Stimulated activated CD4-positive, alpha-beta T cell treated with anti-CD3 and anti-CD28 coated beads, Interleukin-15, amount 100 ng/mL, for 1 hour (primary cell): ENCODE measurements at places on chromosomes 16 and 17.

- peak; percentile 82 for DNase-seq
These were observed 1.7 kb downstream of the ATP2A1 start for GRCh38 chr16:28879841-28880588.

GRCh38 chr16:88480829-88481228, 27.7 kb downstream of the ZFPM1 start:
- DNase-seq: no peak

- no peak for DNase-seq
These were observed 671.2 kb downstream of the CDH8 start for GRCh38 chr16:61364990-61365389.

- peak; percentile 37 for DNase-seq
These were observed 2.5 kb upstream of the RAB11FIP4 start for GRCh38 chr17:31388770-31389656.

GRCh38 chr17:32958418-32958817, 30.5 kb downstream of the TMEM98 start:
- DNase-seq: no peak

DNA sequence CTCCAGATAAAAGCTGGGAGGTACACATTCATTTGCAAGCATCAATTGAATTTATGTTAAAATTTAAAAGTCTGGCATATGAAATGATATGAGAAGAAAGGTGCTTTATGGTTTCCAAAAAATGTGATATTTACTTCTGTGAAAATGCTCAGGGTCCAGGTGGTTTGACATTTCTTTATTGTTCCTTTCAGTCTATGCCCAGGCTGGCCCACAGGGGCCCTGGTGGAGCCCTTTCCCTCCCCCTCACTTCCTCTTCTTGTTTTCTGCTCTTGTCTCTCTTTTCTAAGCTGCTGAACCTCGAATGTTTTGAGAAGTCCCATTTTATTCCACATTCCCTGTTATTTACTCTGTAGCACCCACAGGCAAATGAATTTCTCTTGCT, 127.8 kb downstream of the HS3ST3B1 start:
- DNase-seq: no peak

DNA sequence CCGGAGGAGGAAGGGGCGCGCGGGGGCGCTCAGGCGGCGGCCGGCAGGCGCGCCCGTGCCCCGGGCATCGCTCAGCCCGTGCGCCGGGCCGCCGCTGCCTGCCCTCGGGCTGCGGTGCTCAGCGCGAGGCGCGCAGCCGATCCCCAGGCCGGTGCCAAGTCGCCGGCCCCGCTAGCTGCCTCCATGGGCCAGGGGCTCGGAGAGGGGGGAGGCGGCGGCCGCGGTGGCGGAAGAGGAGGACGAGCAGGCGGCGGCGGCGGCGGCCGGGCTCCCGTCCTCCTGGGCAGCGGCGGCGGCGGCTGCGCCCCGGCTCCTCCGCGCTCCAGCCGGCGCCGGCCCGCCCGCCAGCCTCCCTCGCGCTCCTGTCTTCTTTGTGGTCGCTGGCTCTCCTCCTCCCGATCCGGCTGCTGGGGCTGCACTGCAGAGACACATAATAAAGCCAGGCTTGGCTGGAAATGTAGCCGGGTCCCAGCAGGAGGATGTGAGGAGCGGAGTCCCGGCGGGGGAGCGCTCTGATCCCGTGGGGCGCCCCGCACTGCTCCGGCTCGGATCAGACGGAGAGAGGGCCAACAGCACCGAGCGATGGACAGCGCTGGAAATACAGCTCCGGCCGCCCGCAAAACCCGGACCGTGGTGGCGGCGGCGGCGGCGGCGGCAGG, 889 bp upstream of the ZNF423 start:
- DNase-seq: no peak

- no peak for DNase-seq
These were observed 151.3 kb downstream of the C16orf78 start for GRCh38 chr16:49524947-49525315.

DNA sequence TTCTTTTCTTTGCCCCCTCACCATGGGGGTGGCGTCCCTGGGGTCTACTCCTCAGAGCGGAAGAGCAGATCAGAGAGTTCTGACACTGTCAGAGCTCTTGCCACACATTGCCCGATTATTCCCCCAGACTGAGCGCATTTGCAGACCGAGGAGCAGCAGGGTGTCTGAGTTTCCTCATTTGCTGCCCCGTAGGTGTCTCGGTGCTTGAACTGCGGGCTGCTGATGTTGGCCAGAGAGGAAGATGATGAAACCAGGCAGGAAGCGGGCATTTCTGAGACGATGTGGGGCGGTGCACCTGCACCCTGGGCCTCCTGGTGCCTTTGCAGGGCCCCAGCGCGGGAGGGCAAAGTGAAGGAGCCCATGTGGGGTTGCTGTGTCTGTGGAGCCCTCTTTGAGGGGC, 55.2 kb downstream of the ARSG start:
- DNase-seq: peak; percentile 52

DNA sequence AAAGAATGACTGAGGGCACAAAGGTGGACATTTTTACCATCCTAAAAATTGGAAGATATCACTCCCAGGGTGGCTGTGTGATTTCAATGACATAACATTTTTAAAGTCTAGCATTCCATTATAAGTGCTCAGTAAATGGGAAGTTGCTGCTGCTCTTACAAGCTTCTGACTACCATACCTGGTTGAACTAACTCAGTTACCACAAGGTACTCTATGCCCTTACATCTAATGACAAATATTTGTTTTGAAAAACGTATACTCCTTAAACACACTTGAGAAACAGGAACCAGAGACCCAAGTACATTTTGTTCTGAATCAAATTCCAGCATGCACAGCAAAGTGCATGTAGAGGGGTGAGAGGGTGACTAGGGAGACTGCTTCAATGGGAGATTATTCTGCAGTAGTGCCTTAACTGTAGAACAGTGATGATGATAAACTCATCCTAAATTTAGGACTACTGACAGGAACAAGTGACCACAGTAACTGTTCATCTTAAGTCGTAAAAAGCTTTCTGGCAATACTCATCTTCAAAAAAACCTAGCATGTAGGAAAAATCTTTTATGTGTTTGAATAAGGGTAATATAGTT, 83.5 kb downstream of the KANSL1 start:
- DNase-seq: no peak

GRCh38 chr17:80961541-80962330, 29.9 kb upstream of the CHMP6 start:
- no peak for DNase-seq
